ENCODE measurements at places on chromosomes 6 and 20.

DNA sequence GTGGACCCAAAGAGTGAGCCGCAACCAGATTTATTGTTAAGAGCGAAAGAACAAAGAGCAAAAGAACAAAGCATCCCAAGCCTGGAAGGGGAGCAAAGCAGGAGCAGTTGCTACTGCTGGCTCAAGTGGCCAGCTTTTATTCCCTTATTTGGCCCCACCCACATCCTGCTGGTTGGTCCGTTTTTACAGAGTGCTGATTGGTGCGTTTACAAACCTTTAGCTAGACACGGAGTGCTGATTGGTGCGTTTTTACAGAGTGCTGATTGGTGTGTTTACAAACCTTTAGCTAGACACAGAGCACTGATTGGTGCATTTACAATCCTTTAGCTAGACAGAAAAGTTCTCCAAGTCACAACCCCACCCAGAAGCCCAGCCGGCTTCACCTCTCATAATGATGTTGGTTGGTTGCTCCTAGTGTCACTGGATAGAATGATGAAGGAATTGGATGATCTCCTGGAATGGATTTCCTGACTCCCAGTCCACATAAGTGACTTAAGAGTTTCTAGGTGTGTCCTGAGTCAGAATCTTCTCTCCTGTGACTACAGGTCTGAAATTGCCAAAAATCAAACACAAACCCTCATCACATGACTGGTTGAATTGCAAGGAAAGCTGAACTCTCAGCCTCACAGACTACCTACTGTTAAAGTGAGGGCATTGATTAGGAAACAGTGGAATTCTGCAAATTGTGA is 52.1 kb upstream of the CAP2 start:
- no peak for DNase-seq

- DNase-seq, result no peak
Measured at GRCh38 chr6:63525186-63525878, 46.9 kb upstream of the LOC128125822 start.

- DNase-seq, result no peak
Measured at GRCh38 chr6:7642791-7643190, 52.8 kb downstream of the SNRNP48 start.

DNA sequence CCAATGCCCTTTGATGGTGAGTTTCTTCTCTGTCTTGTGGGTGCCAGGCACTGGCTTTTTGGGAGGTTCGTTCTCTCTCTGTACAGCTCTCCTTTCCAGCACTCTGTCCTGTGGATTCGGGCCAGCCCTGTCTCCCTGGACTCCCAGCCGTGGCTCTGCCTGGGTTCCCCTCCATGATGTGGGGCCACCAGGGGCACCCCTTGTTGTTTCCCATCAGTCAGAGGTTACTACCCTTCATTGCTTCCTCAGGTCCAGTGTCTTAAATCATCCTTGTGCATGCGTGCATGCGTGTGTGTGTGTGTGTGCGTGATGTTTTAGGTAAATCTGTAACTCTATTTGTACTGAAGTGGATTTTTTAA is 40.5 kb downstream of the DYNLT1 start:
- no peak for DNase-seq

DNA sequence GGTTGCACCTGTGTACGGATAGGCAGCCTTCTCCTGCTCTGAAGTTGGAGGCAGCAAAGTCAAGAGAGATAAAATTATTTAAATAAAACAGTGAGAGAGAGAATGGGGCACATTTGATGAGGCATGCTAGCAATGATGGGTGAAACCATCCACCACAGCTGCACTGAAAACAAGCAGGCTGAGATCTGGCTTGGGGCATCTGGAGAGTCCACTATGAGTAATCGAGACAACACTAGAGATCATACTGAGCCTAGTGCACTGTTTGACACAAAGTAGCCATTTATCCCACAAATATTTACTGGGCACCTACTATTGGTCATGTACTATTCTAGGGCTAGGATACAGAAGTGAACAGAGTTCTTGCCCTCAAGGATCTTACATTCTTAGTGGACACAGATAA is 66.4 kb downstream of the DZANK1 start:
- no peak for DNase-seq

- no peak for DNase-seq
Measured at GRCh38 chr20:50729901-50730764, 1.2 kb upstream of the PARD6B start.

DNA sequence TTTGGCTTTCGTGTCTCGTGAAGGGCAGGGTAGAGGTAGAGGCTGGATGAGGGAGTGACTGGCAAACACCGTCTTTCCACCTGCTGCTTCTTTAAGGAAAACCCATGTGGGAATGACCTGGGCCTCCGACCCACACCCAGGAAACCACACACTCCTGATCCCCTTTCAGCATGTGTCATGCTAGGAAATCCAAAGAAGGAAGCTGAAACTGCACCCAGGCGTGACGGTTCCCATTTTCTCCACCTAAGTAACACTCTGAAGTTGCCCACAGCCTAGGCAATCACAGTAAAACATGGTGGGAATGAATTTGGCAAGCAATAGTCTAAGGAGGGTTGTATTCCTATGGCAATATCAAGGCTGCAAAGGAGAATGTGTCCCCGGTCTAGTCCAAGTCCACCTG is 538.4 kb upstream of the NOX3 start:
- DNase-seq, result no peak

DNA sequence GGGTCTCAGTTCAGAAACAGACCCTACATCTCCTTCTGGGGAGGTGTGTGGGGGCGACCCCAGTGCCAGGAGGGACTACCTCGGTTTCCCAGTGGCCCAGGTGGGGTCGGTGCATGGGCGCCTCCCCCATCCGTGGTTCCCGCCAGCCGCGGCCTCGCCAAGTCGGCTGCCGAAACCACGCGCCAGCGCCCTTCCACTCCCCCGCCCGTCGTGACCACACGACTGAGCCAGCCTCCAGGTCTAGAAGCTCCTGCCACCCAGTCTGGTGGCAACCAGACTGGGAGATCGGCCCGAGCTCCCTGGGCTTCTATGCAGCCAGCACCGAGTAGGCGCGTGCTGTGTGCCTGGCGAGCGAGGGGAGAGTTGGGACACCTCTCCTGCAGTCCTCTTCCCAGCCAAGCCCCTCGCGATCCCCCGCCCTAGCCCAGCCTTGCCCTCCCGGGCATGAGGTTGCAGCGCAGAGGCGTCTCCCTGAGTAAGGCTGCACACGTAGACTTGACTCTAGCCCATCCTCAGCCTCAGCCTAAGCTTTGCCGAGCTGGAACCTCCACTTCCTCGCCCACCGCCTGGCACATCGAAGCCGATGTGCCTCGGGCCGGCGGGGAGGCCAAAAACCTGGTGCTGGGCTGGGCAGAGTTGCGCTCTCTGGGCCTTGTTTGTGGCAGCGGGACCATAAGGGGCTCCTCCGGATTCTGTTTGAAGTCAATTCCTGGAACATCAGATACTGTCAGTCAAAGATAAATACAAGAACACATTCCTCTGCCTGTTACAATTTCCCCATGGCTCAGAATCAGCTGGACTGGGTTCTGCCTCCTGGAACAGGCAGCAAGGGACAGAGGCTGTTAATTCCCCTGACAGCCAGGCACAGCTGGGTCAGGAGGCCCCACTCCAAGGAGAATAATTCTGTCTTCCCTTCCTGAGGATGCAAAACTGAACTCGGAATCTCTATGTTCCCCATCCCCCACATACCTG is 1.5 kb upstream of the CPNE5 start:
- DNase-seq, result no peak

- no peak for DNase-seq
Measured at GRCh38 chr20:11880680-11881079, 37.0 kb upstream of the BTBD3 start.

Data from WERI-Rb-1 (cell line).